ENCODE measurements at places on chromosomes 6 and 20.
A peak's percentile ranks its signal among the peaks of the same experiment; 100 is the strongest.

DNA sequence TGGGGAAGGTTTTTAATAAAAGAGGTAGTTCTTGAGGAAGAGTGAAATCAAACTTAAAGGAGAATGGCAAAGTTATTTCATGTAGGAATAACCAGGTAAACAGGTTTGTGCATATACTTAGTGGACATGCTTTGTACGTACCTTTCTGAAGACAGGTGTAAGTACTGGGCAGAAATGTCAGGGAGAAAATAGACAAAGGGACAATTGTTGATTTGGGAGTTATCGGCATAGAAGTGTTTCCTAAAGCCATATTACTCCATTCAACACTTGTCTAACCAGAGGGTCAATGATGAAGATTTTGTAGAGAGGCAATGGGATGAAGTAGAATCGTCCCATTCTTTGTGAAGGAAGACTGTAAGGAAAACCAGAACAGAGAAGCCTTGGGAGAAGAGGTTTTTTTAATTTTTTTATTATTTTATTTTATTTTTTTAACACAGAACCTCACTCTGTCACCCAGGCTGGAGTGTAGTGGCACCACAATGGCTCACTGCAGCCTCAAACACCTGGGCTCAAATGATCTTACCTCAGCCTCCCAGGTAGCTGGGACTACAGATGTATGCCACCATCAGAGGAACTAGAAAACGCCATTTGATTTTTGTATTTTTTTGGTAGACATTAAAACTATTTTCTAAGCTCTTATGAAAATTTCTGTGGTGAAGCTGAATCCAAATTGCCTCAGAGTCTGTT is 18.0 kb downstream of the SMAP1 start:
- no peak for DNase-seq

DNA sequence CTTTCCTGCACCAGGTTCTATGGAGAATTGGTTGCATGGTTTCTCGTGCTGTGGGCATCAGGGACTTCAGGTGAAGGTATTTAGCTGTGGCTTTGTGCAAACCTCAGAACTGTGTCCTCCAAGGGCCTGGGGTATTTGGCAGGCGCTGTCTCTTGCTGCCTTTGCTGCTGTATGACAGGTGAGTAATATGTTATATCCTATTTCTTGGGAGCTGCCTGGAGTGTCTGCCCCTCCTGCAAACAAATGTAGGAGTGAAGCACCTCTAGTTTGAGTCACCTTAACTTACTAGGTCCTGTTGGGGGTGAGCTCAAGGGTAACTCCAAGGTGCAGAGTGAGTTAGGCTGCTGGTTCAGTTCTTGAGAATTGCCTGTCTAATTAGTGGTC is 177.7 kb upstream of the RNF24 start:
- DNase-seq = no peak

DNA sequence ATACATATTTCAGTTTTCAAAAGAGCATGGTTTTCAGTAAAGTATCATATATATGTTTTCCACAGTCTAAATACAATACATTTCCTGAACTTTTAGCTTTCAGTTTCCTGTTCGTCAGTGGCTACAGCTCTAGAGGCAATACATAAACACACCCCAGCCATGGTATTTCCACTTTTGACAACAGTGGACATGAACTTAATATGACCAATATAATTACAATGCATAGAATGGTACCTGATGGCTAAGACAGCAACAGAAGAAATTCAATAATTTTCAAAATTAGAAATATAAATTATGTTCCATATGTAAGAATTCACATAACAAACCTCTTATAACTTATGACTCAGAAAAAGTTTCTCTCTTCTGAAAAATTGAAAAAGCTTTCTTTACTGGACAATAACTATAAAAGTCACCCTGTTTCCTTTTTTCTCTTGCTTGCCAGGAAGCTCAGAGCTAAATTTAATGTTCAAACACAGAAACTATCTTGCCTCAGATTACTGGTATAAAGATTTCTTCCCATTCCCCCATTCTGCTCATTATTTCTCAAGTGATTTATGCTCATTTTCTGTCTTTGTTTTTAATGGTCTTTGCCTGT is 19.2 kb downstream of the FKBP5 start:
- no peak for DNase-seq

GRCh38 chr6:25746968-25747367 is 7.6 kb upstream of the SLC17A4 start:
- DNase-seq = peak; percentile 59

DNA sequence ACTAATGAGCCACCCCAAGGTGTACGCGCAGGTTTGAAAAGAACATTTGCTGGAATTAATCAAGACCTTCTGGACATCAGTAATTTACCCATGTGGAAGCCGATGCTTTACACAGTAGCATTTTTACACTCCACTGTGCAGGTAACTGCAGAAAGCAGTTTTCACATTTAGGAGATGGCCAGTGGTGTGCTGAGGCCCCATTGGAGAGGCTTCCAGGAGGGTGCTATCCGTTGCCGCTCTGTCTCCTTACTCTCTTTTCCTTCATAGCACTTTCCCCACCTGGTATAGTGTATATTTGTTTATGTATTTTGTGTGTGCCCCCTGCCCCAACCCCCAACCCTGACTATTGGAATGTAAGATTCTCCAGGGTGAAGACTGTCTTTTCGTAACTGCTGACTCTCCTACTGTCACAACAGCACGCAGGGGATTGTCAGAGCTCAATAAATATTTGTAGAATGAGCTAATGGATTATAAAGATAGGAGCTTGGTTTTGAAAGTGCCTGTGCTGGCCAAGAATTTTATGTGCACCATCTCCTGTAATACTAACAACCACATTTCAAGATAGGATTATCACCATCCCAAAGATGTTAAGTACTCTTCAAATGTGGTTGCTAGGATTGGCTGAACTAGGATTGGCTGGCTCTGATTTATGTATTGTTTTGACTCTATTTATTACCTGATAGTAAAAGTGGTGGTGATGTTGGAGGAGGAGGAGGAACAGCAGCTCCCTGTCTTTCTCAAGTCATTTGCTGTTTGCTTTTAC is 74.0 kb upstream of the GLP1R start:
- no peak for DNase-seq

DNA sequence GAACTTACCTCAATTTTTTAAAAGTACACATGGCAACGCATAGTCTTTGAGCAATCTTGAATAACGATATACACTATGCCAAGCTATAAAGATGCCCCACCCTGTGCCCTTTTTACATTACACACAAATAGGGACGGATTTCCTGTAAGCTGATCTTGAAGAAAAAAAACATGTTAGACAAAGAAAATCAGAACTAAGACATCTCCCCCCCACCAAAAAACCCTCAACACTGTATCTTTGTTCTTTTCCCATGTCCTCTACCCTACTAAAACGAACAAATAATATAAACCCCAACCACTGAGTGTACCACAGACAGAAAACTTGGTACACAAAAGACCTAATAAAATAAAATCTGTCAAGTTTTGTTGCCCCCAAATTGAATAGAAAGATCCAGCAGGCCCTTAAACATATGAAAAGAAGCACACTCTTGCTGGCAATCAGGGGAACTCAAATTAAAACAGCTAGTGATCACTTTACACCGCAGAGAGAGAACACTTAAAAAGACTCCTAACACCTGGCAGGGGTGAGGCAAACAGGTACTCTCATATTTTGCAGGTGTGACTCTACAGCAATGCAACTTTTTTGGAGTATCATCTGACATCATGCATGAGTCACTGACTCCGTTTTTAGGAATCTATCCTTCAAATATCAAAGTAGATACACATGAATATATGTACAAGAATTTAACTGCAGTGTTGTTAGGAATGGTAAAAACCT is 29.6 kb downstream of the BACH2 start:
- no peak for DNase-seq

- no peak for DNase-seq
These were observed 230.7 kb downstream of the NFATC2 start for GRCh38 chr20:51311636-51312479.

GRCh38 chr6:139007428-139007827 is 19.4 kb upstream of the REPS1 start:
- no peak for DNase-seq

DNA sequence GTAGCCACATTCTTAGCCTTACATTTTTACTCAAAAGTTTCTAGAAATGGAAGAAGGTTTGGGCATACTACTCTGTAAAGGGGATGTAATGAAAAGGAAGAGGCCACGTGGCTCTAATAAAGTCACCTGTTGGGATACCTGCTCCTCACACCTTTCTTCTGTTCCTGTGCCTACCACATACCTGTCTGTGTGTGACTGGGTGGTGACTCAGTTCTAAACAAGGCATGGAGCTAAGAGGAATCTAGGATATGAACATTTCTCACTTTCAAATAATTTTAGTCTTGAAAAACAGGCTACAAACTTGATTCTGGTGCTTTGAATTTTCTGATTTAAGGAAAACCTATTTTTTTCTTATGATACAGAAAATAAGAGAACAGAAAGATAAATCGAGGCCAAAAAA is 363.6 kb downstream of the RFPL4B start:
- no peak for DNase-seq

DNA sequence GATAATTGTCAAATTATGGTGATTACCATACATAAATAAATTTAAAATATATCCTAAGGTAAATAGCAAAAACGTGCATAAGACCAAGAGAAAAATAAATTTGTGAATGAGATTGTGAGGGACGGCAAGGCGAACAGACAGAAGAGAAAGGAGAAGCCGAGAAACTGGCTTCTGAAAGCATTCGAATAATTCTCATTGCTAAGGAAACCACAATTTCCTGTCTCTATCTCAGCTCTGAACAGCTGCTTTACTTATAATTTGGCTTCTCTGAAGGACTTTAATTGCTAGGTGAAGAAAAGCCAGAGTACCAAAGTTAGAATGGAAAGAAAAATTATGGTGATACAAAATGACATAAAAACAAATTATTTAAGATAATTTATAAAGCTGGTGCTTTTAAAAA is 79.0 kb upstream of the RGS17 start:
- DNase-seq = no peak

GRCh38 chr6:125346201-125346925 is 44.6 kb upstream of the HDDC2 start:
- no peak for DNase-seq

- DNase-seq = no peak
These were observed 98.5 kb downstream of the CARMIL1 start for GRCh38 chr6:25377664-25378063.

DNA sequence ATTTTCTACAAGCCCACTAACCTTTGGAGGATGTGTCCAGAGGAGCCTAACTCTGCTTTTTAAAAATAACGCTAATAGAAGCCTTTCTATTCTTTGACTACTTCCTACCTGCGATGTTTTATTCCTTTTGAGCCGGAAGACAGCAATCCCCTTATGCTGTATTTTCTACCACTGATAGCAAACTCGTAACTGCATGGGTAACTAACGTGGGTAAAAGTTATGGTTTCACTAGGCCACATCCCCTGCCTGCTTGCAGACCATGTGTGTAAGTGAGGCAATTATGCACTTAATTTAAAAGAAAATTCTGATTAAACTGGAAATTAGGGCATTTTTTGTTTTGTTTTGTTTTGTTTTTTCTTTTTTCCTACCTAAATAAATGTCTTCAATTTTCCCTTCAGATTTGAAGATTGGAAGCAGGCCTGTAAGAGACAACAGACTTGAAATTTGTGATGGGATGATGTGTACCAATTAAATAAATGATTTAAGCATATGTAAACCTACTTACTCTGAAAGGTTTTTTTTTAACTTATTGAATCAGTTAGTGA is 931 bp downstream of the UFL1 start:
- no peak for DNase-seq

DNA sequence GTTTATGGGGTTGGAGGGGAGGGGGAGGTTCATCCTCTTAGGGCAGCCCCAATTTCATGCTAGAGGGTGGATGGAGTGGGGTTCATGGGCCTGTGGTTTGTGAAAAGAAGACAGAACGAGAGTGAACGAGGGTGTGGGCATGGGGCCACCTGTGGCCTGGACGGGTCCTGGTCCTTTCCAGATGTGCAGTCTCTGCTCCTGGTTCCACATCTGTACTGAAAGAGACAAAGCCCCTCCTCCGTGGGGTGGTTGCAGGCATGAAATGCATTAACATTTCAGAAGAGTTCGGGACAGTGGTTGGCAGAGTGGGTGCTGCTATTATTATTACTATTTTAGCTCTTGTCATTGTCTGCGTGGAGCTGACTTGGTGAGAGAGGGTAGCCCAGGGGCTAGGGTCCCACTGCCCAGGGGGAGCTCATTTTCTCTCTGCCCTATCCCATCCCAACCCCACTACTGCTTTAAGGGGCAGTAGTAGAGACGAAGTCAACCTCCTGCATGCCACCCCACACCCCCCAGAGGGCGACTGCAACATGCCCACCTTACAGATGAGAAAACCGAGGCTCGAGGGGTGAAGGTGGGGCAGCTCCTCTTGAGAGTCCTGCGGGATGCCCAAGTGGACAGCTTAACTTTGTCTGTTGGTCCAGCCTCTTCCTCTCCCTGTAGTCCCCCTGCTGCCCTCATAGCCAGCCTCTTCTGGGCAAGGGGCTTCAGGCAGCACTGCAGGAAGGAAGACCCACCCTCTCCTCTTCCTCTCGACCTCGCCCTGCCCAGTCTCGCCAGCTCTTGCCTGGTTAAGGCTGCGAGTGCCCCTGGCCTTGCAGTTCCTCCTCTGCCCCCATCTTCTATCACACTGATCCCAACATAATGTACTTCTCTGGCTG is 8.4 kb downstream of the BPIFB2 start:
- DNase-seq = no peak

GRCh38 chr6:130602151-130602770 is 224.9 kb upstream of the SMLR1 start:
- DNase-seq = no peak

DNA sequence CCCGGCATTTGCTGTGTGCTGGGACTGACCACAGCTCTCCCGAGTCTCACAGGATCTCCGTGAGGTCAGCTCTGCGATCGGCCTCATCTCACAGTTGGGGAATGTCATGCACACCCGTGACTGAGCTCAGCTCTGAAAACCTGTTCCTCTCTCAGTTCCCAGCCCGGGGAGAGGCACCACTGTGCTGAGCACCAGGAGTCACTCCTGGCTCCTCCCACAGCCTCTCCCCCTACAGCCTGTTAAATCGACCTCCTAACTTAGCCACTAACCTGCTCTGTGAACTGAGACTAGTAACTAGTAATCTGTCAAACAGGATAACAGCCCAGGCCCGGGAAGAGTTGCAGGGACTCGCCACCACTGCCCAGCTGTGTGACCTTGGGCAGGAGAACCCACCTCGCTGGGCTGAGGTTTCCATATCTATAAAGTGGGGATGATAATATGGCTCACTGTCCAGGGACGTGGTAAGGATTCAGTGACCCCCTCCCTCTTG is 20.1 kb upstream of the NOL4L start:
- no peak for DNase-seq

DNA sequence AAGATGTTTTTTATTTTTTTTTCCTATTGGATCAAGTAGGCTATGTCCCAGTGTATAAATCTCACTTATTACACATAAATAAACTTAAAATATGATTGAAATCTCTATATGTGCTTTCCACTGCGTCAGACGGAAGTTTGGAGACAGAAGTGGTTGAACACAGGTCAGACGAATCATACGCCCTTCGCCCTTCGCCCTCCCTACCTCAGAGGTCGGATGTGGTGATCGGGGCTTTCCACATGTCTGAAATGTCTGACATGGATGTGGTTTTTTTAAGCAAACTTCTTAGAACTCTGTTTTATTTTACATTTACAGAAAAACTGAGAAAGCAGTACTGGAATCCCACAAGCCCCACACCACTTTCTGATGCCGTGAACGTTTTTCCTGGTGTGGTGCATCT is 344.4 kb downstream of the THBS2 start:
- DNase-seq = no peak
